ENCODE measurements at places on chromosomes 13 and 19.

DNA sequence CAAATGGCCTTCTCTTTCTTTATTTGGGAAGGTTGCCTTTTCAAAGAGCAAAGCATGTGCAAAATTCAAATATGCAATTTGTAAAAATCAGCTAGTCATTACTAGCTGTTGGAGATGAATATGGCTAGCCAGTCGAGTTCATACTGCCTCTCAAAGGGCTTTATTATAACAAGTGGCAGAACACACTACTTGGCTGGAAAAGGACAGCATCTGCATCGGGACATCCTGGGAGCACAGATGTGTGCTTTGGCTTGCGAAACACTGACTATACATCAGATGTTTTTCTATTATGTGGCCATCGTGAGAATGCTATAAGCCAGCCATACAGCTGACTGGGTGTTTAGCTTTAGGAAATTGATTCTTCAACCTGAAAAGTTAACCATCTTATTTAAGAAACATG lies 424.2 kb downstream of the KCTD12 start:
- no peak for DNase-seq

- peak; percentile 58 for DNase-seq
Measured at GRCh38 chr19:20237773-20238623, 71.0 kb downstream of the ZNF486 start.

GRCh38 chr13:78884571-78884970 lies 225.6 kb upstream of the OBI1 start:
- no peak for DNase-seq

DNA sequence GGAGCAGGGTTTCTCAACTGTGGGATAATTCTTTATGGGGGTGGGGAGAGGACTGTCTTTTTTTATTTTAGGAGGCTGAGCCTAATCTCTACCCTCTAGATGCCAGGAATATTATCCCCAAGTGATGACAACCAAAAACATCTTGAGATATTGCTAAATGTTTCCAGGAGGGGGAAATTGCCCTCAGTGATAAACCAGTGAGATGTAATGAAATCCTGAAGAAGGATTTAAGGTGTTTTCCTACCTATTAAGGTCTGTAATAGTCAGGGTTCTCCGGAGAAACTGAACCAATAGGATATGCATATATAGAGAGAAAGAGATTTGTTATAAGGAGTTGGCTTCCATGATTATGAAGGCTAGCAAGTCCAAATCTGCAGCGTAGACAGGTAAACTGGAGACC lies 208.3 kb upstream of the MIR17HG start:
- DNase-seq: no peak

- no peak for DNase-seq
Measured at GRCh38 chr13:99866781-99867180, 104.8 kb downstream of the ZIC5 start.

DNA sequence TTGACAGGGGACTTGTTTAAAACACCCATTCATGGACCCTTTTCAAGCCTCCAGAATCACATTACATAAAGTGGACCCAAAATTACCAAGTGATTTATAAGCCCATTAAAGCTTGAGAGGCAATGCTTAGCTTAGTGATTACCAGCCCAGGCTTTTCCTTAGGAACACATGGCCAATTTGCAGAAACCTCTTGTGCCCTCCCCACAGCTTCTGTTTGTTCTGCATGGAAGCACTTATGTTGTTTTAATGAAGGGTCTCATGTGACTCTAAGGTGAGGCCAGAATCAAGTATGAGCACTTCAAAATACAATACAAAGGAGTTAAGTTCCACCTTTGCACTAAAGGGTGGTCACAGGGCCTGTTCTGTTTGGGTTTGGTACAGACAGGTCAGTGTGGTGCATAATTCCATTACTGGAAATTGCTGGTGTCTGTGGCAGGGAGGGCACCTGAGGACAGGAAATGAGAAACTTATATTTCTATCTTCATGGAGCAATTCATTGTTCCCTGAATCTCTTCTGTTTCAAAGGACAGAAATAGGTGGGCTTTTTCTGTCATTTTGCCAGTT lies 15.3 kb downstream of the ZNF486 start:
- no peak for DNase-seq

- DNase-seq: no peak
Measured at GRCh38 chr13:23934520-23934919, 37.2 kb upstream of the C1QTNF9B start.

- no peak for DNase-seq
Measured at GRCh38 chr13:94305463-94305862, 174.0 kb downstream of the DCT start.

GRCh38 chr19:51599084-51599483 lies 28.0 kb downstream of the ZNF175 start:
- no peak for DNase-seq

- no peak for DNase-seq
Measured at GRCh38 chr13:85671336-85671735, 127.9 kb downstream of the SLITRK6 start.

DNA sequence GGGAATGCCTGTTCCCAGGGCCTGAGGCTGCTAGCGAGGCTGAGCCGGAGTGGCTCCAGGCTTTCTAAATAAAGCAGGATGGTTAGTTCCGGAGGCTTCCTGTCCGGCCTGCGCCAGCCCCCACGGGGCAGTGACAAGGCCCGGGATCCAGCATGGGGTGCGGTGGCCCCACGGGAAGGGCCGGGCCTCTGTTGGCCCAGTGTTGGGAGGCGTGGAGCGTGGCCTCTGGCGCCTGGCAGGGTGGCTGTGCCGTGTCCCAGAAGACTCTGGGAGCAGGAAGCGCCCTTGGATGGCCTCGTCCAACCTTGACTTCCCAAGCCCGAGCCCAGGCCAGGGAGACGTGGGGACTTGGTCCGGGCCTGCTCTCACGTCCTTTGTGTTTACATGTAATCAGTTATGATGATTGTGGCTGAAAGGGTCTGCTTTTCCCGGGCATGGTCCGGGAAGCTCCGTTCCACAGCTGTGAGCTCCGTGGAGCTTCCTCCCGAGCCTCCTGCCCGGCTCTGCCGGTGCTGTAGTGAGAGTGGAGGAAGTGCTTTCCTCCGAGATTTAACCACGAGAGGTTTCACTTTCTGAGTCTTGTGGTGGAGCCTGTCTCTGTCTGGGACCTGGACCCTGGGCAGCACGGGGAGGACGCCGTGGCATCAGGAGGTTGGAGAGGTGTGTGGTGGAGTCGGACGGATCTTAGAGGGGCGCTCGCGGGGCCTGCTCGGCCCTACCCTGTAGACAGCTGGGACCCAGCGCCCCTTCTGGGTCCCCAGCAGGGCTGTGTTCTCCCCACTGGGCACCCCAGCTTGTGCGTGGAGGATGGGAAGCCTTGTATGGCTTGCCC lies 4.6 kb downstream of the GNA11 start:
- no peak for DNase-seq

DNA sequence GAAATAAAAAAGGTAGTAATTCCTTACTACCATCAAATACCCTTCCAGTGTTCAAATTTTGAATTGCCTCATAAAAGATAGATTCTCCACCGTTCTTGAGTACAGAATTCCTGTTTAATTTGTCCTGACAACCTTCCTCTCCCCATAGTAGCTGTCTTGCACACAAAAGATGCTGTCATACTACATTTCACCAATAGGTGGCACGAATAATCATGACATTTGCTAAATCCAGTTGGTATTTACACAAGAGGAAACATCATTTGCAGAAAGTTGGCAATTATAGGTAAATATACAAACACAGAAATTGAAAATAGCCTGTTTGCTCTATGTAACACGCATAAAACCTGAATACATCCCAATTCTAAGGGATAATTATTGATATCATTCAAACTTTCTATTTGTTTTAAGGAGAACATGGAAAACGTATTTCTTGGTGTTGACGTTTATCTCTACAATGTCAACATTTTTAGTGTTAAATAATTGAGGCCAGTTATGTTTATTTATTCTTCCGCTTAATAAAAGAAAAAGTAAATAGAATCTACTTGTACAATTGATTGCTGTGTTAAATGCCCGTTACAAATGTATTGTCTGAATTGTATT lies 58.3 kb upstream of the CLDN10 start:
- DNase-seq: no peak

DNA sequence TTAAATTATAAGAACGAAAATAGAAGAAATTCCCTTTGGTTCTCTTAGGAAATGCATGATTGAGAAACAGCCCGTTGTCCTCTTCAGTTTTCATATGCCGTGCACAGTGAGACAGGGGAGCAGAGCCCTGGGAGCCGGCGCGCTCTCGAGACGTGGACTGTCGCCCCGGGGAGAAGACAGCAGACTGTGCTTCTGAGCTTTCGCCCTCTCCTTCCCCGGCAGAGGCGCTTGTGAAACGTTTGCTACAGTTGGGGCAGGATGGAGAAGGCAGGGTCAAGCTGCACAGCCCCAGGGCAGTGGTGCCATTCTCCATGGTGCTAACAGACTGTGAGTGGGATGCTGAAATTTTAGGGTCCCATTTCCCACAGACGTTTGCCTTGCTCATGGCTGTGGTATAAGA lies 192.2 kb upstream of the KL start:
- DNase-seq: no peak

- DNase-seq: no peak
Measured at GRCh38 chr13:43446126-43446525, 340.6 kb downstream of the ENOX1 start.

DNA sequence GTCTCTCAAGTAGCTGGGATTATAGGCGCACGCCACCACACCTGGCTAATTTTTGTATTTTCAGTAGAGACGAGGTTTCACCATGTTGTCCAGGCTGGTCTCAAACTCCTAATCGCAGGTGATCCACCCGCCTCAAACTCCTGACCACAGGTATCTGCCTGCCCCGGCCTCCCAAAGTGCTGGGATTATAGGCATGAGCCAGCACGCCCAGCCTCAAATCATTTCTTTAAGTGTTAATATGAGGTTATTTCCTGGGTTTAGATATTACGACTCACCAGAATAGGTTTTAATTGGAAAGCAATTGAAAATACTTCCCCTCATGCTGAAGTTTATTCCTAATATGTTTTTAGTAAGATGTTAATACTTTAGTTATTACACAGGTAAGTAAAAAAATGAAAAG lies 144.5 kb downstream of the NUFIP1 start:
- DNase-seq: no peak

GRCh38 chr19:49923055-49924003 lies 5.7 kb upstream of the ATF5 start:
- no peak for DNase-seq

- no peak for DNase-seq
Measured at GRCh38 chr19:41366089-41366488, 2.1 kb upstream of the B9D2 start.

GRCh38 chr19:44455100-44455499 lies 6.8 kb upstream of the ZNF229 start:
- no peak for DNase-seq

DNA sequence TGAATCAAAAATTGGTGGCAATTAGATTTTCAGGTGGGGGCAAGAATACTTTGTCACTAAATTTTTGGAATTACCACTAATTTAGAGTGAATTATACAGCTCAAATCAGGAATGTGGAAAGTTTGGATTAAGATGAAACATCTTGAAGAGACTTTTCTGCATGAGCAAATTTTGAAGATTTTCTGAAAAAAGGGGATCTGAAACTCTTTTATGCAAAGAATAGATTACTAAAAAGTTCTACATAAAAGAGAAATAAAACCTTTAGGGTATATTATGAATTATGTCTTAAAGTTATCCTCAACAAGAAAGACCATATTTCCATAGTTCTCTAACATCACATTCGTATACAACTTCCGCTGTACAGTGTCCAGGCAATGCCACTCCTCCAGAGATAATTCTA lies 36.7 kb downstream of the ZNF93 start:
- no peak for DNase-seq

DNA sequence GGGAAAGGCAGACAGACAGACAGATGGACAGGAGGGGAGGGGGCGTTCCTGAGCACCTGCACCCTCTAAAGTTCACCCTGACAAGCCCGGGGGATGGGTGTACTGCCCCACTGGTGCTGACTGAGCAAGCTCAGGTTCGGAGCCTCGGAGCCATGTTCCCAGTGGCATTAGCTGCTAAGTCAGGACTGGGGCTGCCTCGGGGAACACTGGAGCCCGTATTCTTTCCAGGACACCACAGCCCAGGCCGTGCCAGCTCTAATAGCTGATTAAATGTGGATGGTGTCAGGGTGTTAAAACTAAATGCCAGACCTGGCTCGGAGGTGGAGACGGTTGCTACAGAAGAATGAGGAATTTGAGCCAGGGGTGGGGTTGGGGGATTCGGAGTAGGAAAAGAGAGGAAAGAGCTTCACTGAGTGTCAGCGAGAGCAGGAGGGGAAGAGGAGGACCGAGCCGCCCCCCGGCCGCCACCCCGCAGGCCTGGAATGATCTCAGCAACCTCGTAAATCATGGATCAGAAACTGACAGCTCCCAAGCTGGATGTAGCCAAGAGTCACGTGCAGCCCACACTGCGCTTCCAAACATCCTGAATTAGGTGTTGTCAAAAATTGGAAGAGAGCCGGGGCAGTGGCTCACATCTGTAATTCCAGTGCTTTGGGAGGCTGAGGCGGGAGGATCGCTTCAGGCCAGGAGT lies 10.4 kb downstream of the MAP2K2 start:
- no peak for DNase-seq

DNA sequence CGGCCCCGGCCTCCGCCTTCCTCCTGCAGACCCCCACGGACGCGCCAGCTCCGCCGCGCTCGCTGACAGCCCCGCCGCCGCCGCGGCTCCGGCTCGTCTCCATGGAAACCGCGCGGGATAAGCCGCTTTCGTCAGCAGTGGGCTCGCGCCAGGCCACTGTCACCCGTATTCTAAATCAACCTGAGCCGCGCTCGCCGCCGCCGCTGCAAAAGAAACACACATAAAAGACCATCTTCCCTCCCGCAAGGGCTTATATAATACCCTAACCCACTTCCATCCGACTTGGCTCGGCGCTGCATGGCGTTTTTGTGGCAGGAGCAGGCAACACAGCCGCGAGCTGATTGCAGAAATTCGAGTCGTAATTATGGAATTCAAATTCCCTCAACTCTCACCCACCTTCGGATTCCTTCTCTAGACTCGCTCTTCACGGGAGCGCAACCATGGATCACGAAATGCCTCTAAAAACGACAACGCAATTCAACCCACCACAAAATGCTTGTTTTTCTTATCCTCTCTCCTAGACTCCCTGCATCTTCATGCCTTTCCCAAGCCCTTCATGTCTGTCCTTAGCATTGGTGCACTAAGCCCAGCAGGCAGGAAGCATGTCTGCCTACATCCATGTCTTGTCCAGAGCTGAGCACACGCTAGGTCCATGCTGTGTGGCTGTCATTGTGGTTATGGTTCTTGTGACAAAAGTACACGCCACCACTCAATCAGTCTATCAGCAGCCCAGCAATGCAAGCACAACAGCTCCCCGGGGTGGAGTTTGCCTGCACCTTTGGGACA lies at the start of gene AMER2:
Gene AMER2, minus strand, starts transcription at position 772 of the 786 bp plus-strand sequence. Its CDS starts 669 bp downstream, at position 103.
- no peak for DNase-seq

- DNase-seq: no peak
Measured at GRCh38 chr13:59488436-59488835, 675.3 kb downstream of the DIAPH3 start.

- no peak for DNase-seq
Measured at GRCh38 chr13:52002361-52002760, 8.9 kb downstream of the ATP7B start.

DNA sequence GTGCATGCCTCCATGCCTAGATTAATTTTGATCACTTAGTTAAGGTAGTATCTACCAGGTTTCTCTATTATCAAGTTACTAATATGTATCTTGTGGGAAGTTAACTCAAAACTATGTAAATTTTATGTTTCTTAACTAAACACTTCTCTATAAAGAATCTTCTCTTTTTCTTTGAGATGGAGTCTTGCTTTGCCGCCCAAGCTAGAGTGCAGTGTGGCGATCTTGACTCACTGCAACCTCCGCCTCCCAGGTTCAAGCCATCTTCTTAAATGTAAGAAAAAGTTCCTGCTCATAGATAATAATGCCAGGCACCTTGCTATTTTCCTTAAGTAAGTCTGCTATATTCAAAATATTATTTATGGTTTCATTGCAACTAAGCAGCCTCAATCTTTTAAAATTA lies 58.4 kb downstream of the ELF1 start:
- no peak for DNase-seq

All from activated T-helper 1 cell treated with anti-CD3 and anti-CD28 coated beads, Interleukin-2, amount 50 U/mL, for 16 hours (primary cell).